ENCODE measurements at places on chromosomes 4 and X. TPM values are rescaled to one million over a fixed set of nuclear protein-coding genes. Genes with fewer than 3 reads are reported as not detected.

The PNPLA4 gene
- total RNA-seq = 14.3 TPM

The TMEM150C gene
- under 0.01 TPM for total RNA-seq

The COL25A1 gene
- 0.34 TPM for total RNA-seq

The PWWP3B gene
- total RNA-seq = under 0.01 TPM

The PCDH19 gene
- not detected for total RNA-seq

The HUWE1 gene
- total RNA-seq = 73.9 TPM
